ENCODE measurements at places on chromosomes 2 and 18. TPM values are rescaled to one million over a fixed set of nuclear protein-coding genes. Genes with fewer than 3 reads are reported as not detected.

GRCh38 chr2:169360984-169361705, 1.2 kb downstream of the LRP2 start:
- peaks cover 66% of the 10 kb centered on the region for H3K27me3 ChIP-seq
- DNase-seq: no peak
- H3K4me1 ChIP-seq: peaks cover 31% of the 10 kb centered on the region
- no peak overlapping the region for H3K27ac ChIP-seq
- no peak overlapping the region for H3K4me3 ChIP-seq

DNA sequence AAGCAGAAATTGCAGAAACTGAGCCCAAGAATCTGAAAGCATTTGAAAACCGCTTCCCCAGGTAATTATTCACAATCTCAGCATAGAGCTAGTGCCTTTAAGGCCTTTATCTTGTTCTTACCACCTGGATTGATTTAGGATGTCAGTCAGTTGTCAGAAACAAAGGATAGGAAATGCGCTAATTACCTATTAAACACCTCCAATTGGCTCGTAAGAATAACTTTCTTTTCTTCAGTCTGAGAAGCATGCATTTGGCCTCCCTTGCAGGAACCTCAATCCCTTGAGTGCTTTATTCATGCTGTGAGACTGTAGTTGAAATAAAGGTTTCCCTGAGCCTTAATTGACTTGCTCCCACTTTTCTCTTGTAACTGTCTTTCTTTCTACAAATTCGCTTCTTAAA, 400.3 kb upstream of the LRATD1 start:
- DNase-seq: no peak
- no peak overlapping the region for H3K27ac ChIP-seq
- H3K4me1 ChIP-seq: no peaks in the 10 kb centered on the region
- H3K36me3 ChIP-seq: no peaks in the 10 kb centered on the region

DNA sequence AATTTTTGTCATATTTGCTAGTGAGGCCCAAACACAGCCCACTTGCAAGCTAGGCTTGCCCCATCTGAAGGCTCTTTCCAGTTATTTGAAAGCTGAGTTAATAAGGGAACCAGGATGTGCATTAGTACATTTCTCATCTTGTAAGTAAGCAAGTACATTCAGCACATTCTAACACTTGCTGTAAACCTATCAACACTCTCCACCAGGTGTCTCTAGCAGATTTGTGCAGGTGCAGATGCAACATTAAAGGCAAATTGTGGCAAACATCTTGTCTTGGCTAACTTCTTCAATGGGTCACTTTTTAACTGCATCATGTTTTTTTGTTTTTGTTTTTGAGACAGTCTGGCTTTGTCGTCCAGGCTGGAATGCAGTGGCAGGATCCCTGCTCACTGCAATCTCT, 25.3 kb upstream of the MFSD6 start:
- H3K4me1 ChIP-seq: peaks cover 5% of the 10 kb centered on the region
- no peak overlapping the region for H3K27ac ChIP-seq
- no peaks in the 10 kb centered on the region for H3K36me3 ChIP-seq
- no peaks in the 10 kb centered on the region for H3K27me3 ChIP-seq
- DNase-seq: no peak
- no peak overlapping the region for H3K4me3 ChIP-seq

GRCh38 chr2:1300284-1300683, 113.0 kb upstream of the TPO start:
- no peaks in the 10 kb centered on the region for H3K36me3 ChIP-seq
- H3K27ac ChIP-seq: no peak overlapping the region
- H3K4me1 ChIP-seq: no peaks in the 10 kb centered on the region
- H3K4me3 ChIP-seq: no peak overlapping the region

GRCh38 chr2:106284255-106284654, 90.2 kb upstream of the UXS1 start:
- H3K27ac ChIP-seq: no peak overlapping the region
- H3K27me3 ChIP-seq: no peaks in the 10 kb centered on the region
- H3K36me3 ChIP-seq: no peaks in the 10 kb centered on the region
- DNase-seq: no peak
- H3K4me1 ChIP-seq: no peaks in the 10 kb centered on the region
- no peak overlapping the region for H3K4me3 ChIP-seq

DNA sequence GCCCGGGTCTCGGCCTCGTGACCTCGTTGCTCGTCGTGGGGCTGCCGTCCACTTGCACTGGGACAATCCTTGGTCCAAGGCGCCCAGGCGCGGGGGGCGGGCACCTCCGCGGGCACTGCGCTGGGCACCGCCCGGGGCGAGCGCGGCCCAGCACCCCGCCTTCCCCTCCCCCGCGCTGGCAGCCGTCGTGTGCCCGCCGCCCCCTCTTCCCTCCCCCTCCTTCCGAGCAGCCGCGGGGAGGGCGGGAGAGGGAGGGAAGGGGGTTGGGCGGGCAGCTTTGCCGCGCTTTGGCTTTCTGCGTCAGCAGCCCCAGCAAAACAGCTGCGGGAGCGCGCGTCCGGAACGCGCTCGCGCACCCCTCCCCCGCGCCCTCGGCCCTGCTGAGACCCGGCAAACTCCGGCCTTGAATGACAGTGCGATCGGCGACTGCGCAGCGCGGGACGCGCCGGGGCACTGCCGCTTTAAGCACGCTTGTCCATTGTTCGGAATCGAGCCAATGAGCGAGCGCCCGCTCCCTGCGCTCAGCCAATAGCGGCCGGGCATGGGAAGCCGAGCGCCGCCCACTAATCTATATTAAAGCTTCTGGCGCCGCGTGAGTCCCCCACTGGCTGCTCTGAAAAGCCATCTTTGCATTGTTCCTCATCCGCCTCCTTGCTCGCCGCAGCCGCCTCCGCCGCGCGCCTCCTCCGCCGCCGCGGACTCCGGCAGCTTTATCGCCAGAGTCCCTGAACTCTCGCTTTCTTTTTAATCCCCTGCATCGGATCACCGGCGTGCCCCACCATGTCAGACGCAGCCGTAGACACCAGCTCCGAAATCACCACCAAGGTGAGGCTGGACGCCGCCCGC, at the start of gene PTMA:
TSS of gene PTMA (plus strand) at position 599 of the 846 bp plus-strand sequence. CDS start at position 781, 182 bp downstream.
- H3K36me3 ChIP-seq: peaks cover 42% of the 10 kb centered on the region
- peak within 1 kb of the TSS; percentile 88 for H3K4me3 ChIP-seq
- H3K27ac ChIP-seq: peak within 1 kb of the TSS; percentile 96
- DNase-seq: peak; percentile 99
- peaks cover 51% of the 10 kb centered on the region for H3K4me1 ChIP-seq
- no peaks in the 10 kb centered on the region for H3K27me3 ChIP-seq

GRCh38 chr18:24000613-24001490, 13.7 kb upstream of the TTC39C start:
- H3K4me3 ChIP-seq: no peak overlapping the region
- H3K27ac ChIP-seq: no peak overlapping the region
- no peaks in the 10 kb centered on the region for H3K27me3 ChIP-seq
- no peaks in the 10 kb centered on the region for H3K36me3 ChIP-seq

DNA sequence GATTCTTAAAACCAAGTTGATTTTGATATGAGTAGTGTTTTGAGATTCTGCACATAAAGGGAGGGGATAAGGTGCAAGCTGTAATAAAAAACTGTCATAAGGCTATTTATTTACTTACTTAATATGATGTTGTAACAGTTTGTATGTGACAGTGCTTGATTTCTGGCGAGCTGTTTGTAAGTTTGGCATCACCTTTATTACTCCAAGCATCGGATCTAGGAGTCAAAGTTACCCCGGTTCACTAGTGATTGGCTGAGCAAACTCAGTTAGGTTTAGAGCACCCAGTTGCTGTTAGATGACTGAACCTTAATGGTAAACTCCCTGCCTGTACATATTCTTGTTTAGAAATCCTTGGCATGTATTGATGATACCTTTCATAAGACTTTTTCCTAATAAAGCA, 16.1 kb downstream of the ZCCHC2 start:
- H3K27ac ChIP-seq: no peak overlapping the region
- H3K4me3 ChIP-seq: no peak overlapping the region
- peaks cover 12% of the 10 kb centered on the region for H3K36me3 ChIP-seq

- no peaks in the 10 kb centered on the region for H3K4me1 ChIP-seq
- no peak overlapping the region for H3K4me3 ChIP-seq
- no peak overlapping the region for H3K27ac ChIP-seq
- no peaks in the 10 kb centered on the region for H3K27me3 ChIP-seq
- no peaks in the 10 kb centered on the region for H3K36me3 ChIP-seq
- DNase-seq: no peak
Measured at GRCh38 chr2:236273126-236273525, 8.9 kb upstream of the ASB18 start.

GRCh38 chr2:75655861-75656260, 9.3 kb downstream of the MRPL19 start:
- peaks cover 77% of the 10 kb centered on the region for H3K36me3 ChIP-seq
- no peak overlapping the region for H3K4me3 ChIP-seq
- H3K4me1 ChIP-seq: no peaks in the 10 kb centered on the region
- no peaks in the 10 kb centered on the region for H3K27me3 ChIP-seq
- DNase-seq: no peak

The FIGN gene
- 2.4 TPM for total RNA-seq

The ZBTB7C gene
- 0.50 TPM for total RNA-seq

The VWA3B gene
- not detected for total RNA-seq

The HPCAL1 gene
- 60.3 TPM for total RNA-seq
